ENCODE measurements at places on chromosomes 7 and 10. TPM values are rescaled to one million over a fixed set of nuclear protein-coding genes. Genes with fewer than 3 reads are reported as not detected.

DNA sequence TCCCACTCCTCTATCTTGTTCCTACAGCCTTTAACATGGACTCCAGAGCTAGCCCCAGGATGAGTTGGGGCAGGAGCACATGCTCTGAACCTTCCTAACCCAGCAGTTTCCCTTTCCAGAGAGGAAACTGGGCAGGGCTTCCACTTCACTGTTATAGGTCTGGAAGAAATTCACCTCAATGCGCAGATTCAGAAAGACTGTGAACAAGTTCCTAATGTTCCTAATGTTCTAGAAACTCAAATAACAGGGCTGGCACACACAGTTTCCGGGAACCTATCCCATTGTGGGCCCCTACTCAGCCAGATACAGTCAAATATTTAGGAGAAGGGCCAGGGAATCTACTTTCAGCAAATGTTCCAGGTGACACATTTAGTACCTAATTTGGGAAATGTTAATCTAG, 29.7 kb downstream of the ABCC2 start:
- no peak for DNase-seq

The PLAC9 gene
- total RNA-seq = 61.4 TPM

- no peak for DNase-seq
Measured at GRCh38 chr10:125859128-125859817, 21.8 kb downstream of the DHX32 start.

GRCh38 chr10:71748671-71749191, 24.6 kb downstream of the VSIR start:
- DNase-seq = no peak

DNA sequence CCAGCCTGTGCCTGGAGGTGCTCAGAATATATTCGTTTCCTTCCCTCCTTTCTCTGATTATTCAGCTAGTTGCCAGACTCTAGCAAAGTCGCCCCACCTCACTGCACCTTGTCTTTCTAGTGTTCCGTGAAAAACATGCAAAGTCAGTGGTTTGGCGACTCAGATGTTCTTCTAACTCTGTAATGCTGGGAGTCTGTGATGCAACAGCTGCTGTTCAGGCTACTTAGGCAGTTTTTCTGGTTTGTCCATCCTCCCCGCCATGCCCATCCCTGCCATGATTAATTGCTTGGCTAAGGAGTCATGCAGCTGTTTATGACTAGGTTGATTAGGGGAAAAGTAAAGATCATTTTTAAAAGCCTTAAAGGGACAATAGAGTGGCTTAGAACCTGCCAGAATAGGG, 99.4 kb downstream of the MTPN start:
- DNase-seq = no peak

DNA sequence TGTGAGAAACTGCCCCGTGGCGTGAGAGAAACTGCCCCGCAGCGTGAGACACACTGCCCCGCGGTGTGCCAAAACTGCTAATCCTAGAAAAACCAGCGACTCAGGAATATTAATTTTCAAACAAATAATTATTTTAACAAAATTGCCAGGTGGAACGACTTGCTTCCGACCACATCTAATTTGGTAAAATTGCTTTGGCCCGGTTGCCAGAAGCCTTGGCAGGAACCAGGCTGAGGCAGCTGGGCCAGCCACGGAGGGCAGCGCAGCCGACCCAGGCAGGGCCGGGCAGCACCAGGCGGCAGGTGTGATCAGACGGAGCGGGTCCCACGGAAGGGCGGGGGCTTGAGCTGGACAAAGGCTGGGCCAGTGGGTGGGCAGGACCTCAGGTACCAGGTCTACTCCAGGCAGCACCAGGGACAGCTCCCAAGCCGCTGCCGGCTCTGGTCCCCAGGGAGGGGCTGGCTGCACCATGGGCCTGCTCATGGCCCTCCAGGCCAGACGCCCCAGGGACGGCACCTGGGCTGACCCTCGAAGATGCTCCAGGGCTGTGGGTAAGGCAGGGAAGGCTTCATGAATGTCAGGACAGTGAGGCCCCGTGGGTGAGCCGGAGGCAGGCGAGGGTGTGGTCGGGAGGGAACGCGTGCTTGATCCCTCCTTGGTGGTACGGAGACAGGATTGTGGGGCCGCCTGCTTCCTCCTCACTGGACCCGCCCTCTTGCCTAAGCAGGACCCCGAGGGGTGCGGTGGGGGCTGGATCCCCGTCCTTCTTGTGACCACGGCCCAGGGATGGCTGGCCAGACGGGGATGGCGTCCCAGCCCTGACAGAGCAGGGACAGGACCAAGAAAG, 7.7 kb upstream of the ADGRA1 start:
- no peak for DNase-seq

The SLC26A3 gene
- total RNA-seq = not detected

GRCh38 chr7:42739638-42740037, 172.2 kb downstream of the C7orf25 start:
- DNase-seq = no peak

- no peak for DNase-seq
Measured at GRCh38 chr7:29095631-29096445, 50.5 kb downstream of the CPVL start.

DNA sequence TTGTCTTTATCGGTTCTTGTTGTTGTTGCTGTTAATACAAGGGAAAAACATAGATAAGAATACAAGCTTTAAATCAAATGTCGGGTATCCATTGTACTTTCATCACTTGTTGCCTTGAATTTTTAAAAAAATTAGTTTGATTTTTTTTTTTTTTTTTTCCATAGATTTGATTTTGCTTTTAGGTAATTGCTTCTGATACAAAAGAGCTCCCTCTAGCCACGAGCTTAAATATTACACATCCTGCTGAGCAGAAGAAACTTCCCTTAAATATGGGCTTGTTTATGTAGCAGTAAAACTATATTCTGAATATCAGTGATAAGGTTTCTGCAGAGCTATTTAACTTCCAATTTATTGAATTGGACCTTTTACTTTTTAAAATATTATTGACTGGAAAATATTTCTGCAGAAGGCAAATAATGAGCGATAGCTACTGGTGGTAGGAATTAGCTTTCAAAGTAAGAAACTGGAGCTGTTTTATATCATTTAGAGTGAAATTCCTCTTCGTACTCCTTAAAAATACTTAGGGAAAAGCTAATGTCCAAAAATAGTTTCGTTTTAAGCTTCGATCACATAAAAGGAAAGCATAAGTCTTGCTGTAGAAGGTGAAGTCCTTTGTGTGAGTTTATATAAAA, 216.9 kb downstream of the POLR1F start:
- no peak for DNase-seq

The TMEM139 gene
- not detected for total RNA-seq

DNA sequence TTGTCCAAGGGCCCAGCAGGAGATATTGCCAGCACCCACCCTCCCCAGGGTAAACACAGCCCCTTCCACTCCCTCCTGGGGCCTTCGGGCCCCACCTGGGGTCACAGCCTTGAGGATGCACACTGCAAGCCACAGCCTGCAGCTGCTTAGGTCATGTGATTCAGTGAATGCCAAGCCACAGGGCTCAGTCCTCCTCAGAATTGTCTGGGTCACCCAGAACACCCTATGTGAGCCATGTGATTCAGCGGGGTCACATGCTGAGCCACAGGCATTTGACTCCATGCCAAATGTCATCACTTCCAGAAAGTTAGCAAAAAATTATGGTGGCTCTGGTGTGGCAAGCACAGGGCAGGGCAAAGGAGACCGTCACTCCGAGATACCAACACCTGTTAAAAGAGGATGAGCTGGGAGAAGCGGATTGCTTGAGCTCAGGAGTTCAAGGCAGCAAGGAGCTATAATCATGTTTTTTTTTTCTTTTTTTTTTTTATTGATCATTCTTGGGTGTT, 17.2 kb upstream of the PSAP start:
- no peak for DNase-seq

The SLC35B4 gene
- total RNA-seq = 13.0 TPM

DNA sequence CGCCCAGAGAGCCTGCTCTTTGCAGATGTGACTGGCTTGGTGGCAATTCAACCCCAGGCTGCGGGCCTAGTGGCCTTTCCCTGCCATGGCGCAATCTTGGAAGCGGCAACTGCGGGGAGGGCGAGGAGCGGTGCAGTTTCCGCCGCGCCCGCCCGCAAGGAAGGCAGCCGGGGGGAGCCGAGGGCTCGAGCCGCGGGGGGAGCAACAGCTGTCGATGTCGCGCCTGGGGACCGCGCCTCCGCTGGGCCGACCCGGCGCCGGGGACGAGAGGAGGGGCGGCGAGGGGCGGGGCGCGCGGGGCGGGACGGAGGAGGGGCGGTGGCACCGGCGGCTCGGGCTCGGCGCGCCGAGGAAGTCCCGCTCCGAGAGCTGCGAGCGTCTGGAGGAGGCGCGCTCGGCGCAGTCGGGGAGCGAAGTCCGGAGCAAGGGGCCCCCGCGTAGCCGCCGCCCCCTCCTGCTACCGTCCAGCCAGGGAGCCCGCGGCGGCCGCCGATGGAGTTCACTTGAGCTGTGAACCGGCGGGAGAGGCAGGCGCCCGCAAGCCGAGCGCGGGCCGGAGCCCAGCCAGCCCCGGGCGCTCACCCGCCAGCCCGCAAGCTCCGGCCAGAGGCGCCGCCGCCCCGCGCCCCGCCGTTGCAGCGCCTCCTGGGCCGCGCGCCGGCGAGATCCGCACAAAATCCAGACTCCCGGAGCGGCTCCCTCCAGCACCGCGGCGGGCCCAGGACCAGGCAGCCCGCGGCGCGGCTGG, 438.1 kb upstream of the GALNT17 start:
- no peak for DNase-seq

The SFTPA1 gene
- 2.9 TPM for total RNA-seq

DNA sequence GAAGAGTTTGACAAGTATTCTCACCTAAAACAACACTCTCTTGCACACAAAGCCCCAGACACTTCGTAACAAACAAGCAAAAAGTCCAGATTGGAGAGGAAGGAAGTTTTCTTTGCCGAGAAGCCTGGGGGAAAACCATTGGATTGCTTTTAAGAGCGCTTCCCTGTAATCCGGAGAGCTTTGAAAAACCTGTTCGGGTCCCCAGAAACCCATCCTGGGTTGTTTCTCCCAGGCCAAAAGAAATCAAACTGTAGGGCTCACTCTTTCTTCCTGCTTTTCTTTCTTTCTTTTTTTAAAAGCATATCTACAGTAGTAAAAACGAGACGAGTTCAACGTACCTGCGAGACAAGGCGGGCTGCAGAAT, 655 bp downstream of the SP8 start:
- DNase-seq = no peak

GRCh38 chr10:97926055-97926454, 76.4 kb downstream of the GOLGA7B start:
- DNase-seq = no peak

The TSC22D4 gene
- 34.6 TPM for total RNA-seq

- DNase-seq = no peak
Measured at GRCh38 chr7:32347244-32347828, 142.8 kb downstream of the LSM5 start.

DNA sequence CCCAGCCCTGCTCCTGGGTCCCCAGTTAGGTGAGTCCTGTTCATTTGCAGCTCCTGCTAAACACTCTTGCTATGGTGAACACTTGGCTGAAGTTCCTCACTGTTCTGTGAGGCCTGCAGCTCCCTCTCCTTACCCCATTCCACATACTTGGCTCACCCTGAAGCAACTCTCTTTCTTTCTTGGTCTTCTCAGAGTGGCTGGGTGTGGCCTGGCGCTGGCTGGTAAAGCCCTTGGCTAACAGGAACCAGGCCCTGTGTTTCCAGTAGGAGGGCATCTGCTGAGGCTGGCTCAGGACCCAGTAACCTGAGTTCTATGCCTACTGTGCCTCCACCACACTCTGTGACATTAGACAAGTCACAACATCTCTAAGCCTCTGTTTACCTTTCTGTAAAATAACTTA, 53.1 kb upstream of the COL13A1 start:
- no peak for DNase-seq

All from vagina (tissue), 2 donors.